IPS DF 6.9 (cell line): ENCODE measurements at places on chromosomes 3 and 15.

- peaks cover 3% of the 10 kb centered on the region for H3K4me1 ChIP-seq
- H3K27me3 ChIP-seq, result no peaks in the 10 kb centered on the region
- no peaks in the 10 kb centered on the region for H3K36me3 ChIP-seq
- DNase-seq, result no peak
- no peak overlapping the region for H3K4me3 ChIP-seq
- H3K27ac ChIP-seq, result no peak overlapping the region
Observed at GRCh38 chr15:26628879-26629529, 143.9 kb downstream of the GABRB3 start.

GRCh38 chr3:25184641-25185250, 243.3 kb upstream of the RARB start:
- H3K36me3 ChIP-seq, result no peaks in the 10 kb centered on the region
- H3K27ac ChIP-seq, result no peak overlapping the region
- H3K4me1 ChIP-seq, result no peaks in the 10 kb centered on the region
- no peak for DNase-seq
- no peak overlapping the region for H3K4me3 ChIP-seq
- H3K27me3 ChIP-seq, result no peaks in the 10 kb centered on the region

GRCh38 chr15:100524326-100524725, 4.4 kb downstream of the CERS3 start:
- no peak overlapping the region for H3K4me3 ChIP-seq
- no peak for DNase-seq
- no peak overlapping the region for H3K27ac ChIP-seq
- H3K4me1 ChIP-seq, result no peaks in the 10 kb centered on the region
- no peaks in the 10 kb centered on the region for H3K36me3 ChIP-seq

- peaks cover 3% of the 10 kb centered on the region; the same call in 1 of the 2 replicates for H3K27me3 ChIP-seq
- no peaks in the 10 kb centered on the region for H3K4me1 ChIP-seq
- no peaks in the 10 kb centered on the region for H3K36me3 ChIP-seq
- no peak overlapping the region; the same call in 1 of the 2 replicates for H3K4me3 ChIP-seq
Observed at GRCh38 chr3:171028779-171029232, 2.3 kb upstream of the SLC2A2 start.

GRCh38 chr3:41041462-41041861, 157.8 kb upstream of the CTNNB1 start:
- DNase-seq, result no peak
- peaks cover 2% of the 10 kb centered on the region; the same call in 1 of the 2 replicates for H3K4me1 ChIP-seq
- H3K4me3 ChIP-seq, result no peak overlapping the region
- no peaks in the 10 kb centered on the region for H3K27me3 ChIP-seq
- no peaks in the 10 kb centered on the region for H3K36me3 ChIP-seq
- no peak overlapping the region for H3K27ac ChIP-seq

DNA sequence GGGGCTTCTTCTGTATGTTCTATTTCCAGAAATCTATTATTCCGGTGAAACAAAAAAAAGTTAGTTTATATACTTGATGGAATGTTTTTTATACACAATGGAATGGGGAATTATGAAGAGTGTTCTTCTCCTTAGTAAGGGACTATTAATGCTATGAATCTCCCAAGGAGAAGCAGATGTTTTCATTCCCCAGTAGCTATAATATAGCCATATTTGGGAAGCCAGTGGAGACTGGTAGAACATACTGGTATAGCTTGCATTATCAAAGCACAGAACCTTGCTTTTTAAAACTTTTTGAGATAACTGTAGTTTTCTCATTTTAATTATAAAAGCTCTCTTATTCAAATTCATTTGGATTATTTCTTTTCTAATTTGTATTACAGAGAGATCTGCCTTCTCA, 38.3 kb downstream of the ADGRG7 start:
- H3K27ac ChIP-seq, result no peak overlapping the region
- no peaks in the 10 kb centered on the region for H3K4me1 ChIP-seq
- H3K36me3 ChIP-seq, result no peaks in the 10 kb centered on the region
- DNase-seq, result no peak
- H3K27me3 ChIP-seq, result no peaks in the 10 kb centered on the region
- no peak overlapping the region for H3K4me3 ChIP-seq

DNA sequence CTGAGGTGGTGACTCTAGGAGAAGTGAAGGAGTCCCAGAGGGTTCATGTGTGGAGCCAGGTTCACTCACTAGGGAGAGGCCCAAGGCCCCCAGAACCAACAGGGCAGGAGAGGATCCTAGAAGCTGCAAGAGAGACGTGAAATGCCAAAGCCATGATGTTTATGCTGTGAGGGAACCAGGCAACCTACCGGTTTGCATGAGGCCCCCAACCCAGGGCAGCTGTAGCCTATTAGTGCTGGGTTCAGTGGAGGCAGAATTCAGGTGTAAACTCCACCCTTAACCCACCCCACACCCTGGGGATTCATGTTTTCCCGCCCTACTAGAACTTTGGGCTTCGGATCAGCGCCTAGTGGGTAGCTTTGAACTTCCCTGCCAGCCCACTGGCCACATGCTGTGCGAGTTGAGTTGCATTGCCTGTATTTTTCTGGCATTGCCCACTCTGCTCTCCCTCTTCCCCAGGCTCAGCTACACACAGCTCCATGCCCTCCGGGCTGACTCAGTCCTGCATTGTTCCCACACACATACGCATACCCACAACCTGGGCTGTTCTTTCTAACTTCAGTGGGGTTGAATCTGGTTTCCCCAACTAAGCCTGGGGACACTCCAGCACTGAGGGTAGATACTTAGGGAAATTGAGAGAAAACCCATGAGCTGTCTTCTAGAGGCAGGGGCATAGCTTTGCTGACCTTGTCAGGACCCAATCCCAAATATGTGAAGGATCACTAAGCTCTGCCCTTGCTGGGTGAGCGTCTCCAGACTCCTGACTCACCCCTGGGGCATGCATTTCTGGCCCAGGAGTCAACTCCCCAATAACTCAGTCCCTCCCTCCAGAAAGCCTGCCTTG, 2.0 kb upstream of the ZBTB47 start:
- H3K4me1 ChIP-seq, result peaks cover 16% of the 10 kb centered on the region
- H3K4me3 ChIP-seq, result no peak overlapping the region
- no peaks in the 10 kb centered on the region; the same call in 1 of the 2 replicates for H3K36me3 ChIP-seq

DNA sequence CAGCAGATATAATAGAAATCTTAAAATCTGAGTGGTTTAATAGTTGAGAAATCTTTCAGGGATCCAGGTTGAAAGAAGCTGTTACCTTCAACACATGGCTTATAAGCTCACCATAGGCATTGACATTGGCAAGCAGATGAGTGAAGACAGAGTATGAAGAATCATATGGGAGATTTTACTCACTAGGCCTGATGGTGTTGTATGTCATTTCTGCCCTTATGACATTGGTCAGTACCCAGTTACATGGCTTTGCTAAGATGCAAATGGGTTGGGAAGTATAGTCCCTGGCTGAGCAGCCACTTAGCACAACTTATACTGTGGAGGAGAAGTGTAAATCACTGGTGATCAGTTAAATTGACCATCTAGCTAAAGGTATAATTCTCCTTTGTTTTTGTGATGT, 5.9 kb downstream of the TFG start:
- DNase-seq, result no peak
- H3K4me3 ChIP-seq, result no peak overlapping the region
- no peaks in the 10 kb centered on the region for H3K27me3 ChIP-seq
- no peak overlapping the region for H3K27ac ChIP-seq
- no peaks in the 10 kb centered on the region for H3K36me3 ChIP-seq

DNA sequence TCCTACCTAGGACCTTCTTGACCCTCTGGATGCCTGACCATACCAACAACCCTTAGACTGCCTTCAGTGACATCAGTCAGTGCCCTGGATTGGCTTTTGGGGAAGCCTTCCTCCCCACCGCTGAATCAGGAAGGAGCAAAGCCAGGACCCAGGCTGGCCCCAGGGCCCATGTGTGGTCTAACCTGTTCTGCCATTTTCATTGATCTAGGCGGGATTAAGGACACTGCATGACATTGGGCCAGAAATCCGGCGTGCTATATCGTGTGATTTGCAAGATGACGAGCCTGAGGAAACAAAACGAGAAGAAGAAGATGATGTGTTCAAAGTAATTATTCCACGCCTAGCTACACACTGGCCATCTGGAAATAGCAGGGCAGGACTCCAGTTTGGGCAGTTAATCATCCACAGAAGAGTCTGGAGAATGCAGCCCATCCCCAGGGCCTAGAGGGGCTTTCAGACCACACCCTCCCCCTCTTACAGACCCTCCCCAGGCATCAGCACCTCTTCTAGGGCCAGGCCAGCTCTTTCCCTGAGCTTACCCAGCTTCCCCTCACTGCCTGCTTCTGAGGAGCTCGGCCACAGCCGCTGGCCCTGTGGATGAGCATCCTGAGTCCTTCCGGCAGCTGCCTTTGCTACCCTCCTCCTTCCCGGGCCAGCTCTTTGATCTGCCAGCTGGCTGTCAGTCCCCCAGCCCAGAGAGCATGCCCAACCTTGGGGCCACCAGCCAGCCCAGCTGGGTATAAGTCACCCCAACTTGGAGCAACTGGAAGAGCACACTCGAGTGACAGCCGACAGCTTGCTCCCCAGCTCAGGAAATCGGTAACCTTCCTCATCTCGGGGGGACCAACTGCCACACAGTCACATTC, 45.9 kb downstream of the CHDH start:
- no peak overlapping the region for H3K27ac ChIP-seq
- DNase-seq, result no peak
- no peaks in the 10 kb centered on the region for H3K36me3 ChIP-seq
- H3K27me3 ChIP-seq, result no peaks in the 10 kb centered on the region

GRCh38 chr3:58563386-58564035, 13.7 kb downstream of the FAM107A start:
- DNase-seq, result no peak
- H3K27me3 ChIP-seq, result no peaks in the 10 kb centered on the region
- H3K4me3 ChIP-seq, result no peak overlapping the region
- no peak overlapping the region for H3K27ac ChIP-seq
- peaks cover 13% of the 10 kb centered on the region for H3K4me1 ChIP-seq

DNA sequence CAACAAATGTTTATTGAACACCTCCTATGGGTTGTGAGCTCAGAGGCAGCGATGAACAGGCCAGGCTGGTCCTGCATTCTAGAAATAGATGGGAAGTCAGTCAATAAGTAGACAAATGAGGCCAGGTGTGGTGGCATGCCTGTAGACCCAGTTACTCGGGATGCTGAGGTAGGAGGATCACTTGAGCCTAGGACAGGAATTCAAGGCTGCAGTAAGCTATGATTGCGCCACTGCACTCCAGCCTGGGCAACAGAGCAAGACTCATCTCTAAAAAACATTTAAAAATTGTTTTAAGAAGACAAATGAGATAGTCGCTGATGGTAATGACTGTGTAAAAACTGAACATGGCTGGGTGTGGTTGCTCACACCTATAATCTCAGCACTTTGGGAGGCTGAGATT, 4.4 kb upstream of the RHO start:
- H3K36me3 ChIP-seq, result no peaks in the 10 kb centered on the region
- no peaks in the 10 kb centered on the region for H3K27me3 ChIP-seq
- DNase-seq, result no peak
- no peak overlapping the region for H3K27ac ChIP-seq

DNA sequence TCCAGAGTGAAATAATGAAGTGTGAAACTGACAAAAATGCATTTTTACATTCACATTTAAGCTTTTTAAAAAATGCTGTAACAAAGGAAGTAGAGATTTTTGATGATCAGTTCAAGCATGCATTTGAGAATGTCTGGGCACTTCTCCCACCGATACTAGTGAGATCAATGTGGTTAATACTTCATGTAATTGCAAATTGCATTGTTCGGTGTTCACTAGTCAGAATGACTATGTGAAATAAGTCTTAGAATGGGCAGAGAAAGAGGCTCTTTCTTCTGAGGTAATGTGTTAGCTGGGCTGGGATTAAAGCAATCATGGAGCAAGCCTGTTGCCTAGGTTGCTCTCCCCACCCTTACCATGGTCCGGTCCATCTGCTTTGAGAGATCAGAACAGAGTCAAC, 587.0 kb upstream of the GRM7 start:
- no peak overlapping the region for H3K4me3 ChIP-seq
- H3K36me3 ChIP-seq, result no peaks in the 10 kb centered on the region
- DNase-seq, result no peak
- no peaks in the 10 kb centered on the region for H3K4me1 ChIP-seq
- H3K27me3 ChIP-seq, result no peaks in the 10 kb centered on the region
- H3K27ac ChIP-seq, result no peak overlapping the region

DNA sequence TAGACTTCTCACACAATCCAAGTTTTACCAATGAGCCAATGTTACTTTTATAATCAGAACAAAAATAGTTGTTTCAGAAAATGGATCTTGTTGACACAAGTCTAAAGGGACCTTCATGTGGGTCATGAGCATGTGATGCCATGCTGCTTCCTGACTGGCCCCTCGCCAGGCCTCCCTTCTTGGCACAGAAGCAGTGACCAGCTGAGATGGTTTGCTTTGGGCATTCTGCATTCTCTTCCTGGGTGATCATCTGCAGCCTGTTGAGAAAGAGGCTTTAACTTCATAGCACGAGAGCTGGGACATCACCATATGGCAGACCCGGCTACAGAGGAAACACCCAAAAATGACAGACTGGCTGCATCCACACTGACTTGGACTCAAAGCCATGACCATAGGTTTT, 45.7 kb downstream of the TGM4 start:
- H3K36me3 ChIP-seq, result no peaks in the 10 kb centered on the region
- no peak for DNase-seq
- H3K27ac ChIP-seq, result no peak overlapping the region

GRCh38 chr15:33043636-33044035, 150.9 kb downstream of the FMN1 start:
- DNase-seq, result no peak
- H3K27ac ChIP-seq, result no peak overlapping the region
- H3K4me3 ChIP-seq, result no peak overlapping the region
- H3K36me3 ChIP-seq, result no peaks in the 10 kb centered on the region

DNA sequence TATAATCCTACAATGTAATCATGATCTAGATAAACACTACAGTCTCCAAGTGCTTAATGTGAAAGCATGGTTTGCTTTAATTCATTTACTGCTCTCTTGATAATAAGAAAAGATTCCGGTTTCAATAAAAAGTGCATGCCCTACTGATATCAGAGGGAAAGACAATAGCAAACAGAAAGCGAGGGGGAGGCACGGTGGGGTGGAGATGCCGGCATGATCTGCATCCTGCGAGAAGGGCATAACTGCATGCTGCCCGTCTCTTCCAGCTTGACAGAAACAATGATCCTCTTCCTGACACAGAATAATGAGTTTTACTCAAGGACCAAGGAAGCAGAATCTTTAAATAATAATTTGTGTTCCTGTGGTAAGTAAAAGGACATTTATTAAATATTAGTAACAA, 51.7 kb downstream of the GOLIM4 start:
- H3K4me3 ChIP-seq, result no peak overlapping the region
- no peak overlapping the region for H3K27ac ChIP-seq
- H3K4me1 ChIP-seq, result peaks cover 2% of the 10 kb centered on the region; the same call in 1 of the 2 replicates
- no peaks in the 10 kb centered on the region for H3K27me3 ChIP-seq
- no peaks in the 10 kb centered on the region for H3K36me3 ChIP-seq

- H3K4me3 ChIP-seq, result no peak overlapping the region
- H3K4me1 ChIP-seq, result no peaks in the 10 kb centered on the region; the same call in 1 of the 2 replicates
- peak; percentile 13 for DNase-seq
- no peaks in the 10 kb centered on the region for H3K27me3 ChIP-seq
- no peaks in the 10 kb centered on the region for H3K36me3 ChIP-seq
Observed at GRCh38 chr3:55434789-55435188, 52.3 kb downstream of the WNT5A start.

DNA sequence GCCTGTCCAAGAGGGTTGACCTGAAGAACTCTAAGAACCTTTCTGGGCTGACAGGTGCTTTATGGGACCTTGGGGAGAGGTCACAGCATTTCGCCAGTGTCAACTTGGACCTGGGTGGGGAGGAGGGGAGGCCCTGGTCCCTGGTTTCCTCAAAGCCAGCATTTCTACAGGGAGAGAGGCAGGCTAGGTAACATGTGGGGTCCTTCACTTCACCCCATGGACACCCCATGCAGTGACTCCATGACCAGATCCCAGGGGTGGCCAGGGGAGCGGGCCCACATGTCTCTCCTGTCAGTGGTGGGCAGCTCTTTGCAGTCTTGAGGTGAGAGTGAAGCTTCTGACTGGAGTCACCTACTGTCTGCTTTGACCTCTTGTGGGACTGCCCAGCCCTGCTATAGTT, 35.8 kb downstream of the GOLGA6L10 start:
- no peak overlapping the region for H3K4me3 ChIP-seq
- H3K36me3 ChIP-seq, result no peaks in the 10 kb centered on the region
- H3K27ac ChIP-seq, result no peak overlapping the region
